ENCODE measurements at places on chromosomes 11 and 22.

GRCh38 chr11:119258180-119258579, 52.0 kb downstream of the CBL start:
- DNase-seq, result no peak

DNA sequence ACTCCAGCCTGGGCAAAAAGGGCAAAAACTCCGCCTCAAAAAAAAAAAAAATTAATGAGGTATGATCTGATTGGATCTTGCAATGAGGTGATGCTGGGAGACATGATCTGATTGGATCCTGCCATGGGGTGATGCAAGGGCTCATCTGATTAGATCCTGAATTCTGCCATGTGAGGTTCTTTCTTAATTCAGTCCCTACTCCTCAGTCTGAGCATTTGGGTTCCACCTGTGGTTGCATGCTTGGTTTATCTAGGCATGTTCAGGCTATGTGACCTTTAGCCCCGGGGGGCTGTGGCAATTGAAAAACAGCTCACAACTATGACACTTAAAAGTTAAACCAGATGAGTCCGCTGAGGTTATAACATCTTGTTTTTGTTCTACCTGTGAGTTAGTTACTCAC, 4.8 kb upstream of the TRIM6 start:
- no peak for DNase-seq

- no peak for DNase-seq
Measured at GRCh38 chr22:43528601-43529360, 117.0 kb downstream of the MPPED1 start.

GRCh38 chr11:12211331-12212065, 101.1 kb downstream of the MICAL2 start:
- DNase-seq, result no peak

- DNase-seq, result no peak
Measured at GRCh38 chr11:7559398-7560283, 45.8 kb downstream of the PPFIBP2 start.

DNA sequence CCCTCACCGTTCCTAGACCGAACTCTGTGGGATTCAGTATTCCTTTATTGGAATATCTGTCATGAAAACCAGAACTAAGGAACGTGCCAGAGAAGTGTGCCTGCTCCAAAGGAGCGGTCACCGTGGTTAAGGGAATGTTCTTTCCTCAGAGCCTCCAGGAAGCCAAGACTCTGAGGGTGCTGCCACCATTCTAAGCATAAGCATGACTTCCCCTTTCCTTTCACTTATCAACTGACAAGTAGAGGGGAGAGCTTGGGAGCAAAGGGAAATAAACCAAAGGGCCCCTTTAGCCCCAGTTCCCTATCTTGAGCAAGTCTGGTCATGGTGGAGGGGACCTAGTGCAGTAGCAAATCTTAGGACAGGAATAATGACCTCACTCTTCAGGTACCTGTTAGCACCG, 26.8 kb downstream of the CTR9 start:
- DNase-seq, result no peak

DNA sequence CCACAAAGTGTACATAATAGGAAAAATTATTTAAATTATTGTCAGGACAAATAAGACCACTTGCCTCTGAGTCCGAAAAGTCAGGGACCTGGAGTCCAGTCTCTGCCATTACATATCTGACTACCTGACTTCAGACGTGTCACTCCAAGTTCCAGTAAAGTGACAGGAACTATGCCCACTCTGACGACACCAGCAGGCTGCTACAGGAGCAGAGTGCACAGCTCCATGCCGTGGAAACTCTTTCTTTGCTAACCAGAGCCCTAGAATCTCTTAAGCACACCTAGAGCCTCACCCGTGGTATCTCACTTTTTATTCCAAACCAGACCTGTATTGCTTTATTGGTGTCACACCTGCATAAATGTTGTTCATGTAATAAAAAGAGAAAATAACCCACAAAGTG, 93.7 kb downstream of the PLEKHA7 start:
- DNase-seq, result no peak

DNA sequence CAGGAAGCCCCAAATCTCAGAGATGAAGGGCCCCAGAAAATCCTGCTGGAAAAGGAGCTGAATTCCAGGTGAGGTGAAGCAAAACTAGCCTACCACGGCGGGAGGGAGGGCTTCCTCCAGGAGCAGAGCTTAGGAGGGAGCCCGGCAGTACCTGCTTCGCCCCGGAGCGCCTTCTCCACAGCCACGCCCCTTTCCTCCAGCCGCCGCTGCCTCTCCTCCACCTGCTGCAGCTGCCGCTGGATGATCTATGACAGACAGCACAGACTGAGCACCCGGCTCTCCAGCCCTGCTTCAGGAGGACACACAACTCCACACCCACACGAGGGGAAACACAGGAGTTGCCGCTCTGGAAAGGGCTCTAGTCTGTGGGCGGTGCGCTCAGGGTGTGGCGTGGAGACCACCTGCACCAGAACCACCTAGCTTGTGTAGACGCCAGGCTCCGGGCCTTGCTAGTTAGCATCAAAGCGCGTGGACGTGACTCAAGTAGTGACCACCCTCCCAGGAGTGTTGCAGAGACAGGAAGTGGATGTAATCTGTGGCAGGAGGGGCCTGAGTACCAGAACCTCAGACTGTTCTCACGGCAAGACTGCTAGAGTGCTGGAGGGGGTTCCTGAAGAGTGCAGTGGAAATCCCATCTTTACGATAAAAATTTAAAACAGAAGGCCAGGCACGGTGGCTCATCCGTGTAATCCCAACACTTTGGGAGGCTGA, 34.6 kb upstream of the BID start:
- DNase-seq, result no peak

DNA sequence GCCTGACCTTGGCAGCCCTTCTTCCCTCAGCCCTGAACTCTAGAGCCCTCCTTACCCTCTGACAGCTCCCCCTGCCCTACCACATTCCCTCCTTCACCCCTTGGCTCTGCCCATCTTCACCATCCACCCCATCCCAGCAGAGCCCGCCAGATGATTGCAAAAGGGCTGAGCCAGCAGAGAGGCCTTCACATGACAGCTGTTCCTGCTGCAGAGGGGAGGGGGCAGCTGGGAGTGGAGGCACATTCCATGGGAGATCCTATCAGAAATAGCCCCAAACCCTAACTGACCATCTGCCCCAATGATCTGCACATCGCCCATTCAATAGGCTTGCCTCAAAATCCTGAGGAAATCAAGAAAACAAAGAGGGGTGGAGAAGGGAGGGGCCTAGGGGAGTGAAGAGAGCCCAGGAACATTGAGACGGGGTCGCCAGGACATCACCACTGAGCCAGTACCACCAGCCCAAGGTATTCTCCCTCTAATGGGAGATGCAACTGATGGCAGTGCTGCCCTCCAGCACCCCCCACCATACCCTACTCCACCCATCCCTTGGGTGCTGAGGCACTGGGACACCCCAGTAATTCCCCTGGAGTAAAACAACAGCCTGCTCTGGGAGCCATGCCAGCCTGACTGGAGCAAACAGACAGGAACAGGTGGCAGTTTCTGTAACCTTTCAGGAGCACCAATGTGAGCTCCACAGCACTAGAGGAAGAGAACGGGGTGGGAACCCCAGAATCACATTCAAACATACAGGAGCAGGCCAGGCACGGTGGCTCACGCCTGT, 8.0 kb upstream of the AHNAK start:
- no peak for DNase-seq

DNA sequence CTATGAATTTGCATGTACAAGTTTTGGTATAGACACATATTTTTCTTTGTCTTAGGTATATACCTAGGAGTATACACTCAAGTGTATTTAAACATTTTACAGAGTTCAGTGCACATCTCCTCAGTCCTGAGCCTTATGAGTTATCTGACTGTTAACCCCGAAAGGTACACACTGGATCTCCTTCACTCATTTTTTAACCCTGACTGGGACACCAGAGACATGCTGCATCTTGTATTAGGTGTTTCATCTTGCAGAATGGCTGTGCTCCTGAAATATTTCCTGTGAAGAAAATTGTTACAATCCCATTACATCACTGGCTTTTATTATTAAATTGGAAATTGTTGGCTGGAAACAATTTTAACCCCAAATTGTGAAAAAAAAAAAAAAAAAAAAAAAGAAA, 15.3 kb downstream of the PARVA start:
- no peak for DNase-seq

GRCh38 chr11:67277231-67277961, 11.1 kb downstream of the GRK2 start:
- peak; percentile 79 for DNase-seq

DNA sequence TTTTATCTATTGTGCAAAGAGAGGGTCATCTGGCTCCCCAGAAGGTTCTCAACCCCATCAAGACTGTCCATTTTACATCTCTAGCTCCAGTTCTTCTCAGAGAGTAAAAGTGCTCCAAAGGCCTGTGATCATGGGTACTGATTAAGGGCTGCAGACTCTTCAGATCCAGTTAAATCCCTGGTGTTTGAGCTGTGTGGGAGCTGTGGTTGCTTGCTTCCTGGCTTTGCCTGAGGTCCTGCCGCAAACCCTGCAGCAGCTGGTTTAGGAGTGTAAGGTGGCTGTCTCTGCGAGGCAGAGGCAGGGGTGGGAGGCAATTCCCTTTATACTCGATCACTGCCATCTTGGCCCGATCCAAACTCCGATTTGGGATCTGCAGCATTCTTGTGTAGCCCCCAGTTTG, 1.2 kb downstream of the MRPL17 start:
- DNase-seq, result no peak

- DNase-seq, result no peak
Measured at GRCh38 chr22:39815932-39816331, 77.6 kb downstream of the ENTHD1 start.

DNA sequence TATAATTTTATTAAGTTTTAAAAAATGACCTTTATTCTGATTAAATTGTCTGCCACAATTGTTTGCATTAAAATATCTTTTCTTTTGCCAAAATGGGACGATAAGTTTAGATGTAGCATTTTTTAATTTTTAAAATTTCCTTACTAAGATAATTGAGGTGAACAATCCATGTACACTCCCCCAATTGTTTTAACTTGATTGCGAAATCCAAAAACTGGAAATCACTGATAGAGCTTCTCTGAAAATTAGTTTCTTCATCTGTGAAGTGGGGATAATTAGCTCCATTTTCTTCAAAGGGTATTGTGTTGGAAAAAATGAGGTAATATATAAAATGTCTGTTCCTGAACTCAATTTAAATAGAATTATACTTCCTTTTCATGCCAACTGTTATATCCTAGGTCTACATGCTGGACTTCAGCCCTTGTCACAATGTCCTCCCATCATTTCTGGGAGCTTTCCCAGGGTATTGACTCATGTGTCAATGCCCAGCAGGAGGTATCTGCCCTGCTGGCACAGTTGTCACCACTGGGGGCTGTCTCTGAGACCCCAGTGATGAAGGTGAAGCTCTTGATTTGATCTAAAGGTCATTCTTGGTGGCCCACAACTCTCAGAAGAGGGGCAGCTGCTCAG, 28.7 kb upstream of the NAV2 start:
- DNase-seq, result no peak

DNA sequence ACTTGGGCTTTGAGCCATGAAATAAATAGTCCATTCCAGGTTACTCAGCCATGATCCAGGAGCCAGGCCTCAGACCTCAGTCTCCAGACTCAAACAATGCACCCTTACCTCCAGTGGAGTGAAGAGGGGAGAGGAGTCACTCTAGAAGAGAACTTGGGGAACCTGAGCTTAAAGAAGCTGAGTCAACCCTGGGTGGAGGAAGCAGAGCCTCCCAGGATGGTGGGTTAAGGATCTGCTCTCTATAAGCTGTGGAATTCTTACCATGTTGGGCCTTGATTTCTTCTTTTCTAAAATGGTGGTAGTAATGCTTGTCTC, 113.2 kb downstream of the NECTIN1 start:
- no peak for DNase-seq

GRCh38 chr11:121282386-121282785, 10.2 kb upstream of the SC5D start:
- no peak for DNase-seq

DNA sequence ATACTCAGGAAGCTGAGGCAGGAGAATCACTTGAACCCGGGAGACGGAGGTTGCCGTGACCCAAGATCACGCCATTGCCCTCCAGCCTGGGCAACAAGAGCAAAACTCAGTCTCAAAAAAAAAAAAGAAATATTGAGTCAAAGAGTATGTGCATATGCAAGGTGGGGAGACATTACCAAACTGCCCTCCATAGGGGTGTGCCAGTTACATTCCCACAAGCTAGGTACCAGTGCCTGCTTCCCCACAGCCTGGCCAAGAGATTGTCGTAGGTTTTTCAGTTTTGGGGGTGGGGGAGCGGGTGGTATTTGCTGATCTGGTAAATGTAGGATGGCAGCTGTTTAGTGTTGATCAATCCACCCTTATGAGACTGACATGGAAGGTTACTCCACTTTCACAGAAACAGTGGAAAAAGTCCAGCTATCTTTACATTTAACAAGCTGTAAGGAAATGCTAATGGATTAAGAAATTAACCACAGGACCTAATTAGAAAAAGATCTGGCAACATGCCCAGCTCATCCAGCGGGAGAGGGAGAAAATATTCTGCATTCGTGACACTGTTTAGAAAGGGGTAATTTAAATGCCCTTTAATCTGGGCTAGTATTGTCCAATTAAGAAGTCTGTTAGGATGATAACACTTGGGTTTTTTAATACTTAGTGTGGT, 89.4 kb downstream of the PACS1 start:
- no peak for DNase-seq

- no peak for DNase-seq
Measured at GRCh38 chr11:12845739-12846358, 163.3 kb upstream of the RASSF10 start.

GRCh38 chr22:49970528-49971231, 10.1 kb downstream of the PIM3 start:
- peak; percentile 91 for DNase-seq

- peak; percentile 25 for DNase-seq
Measured at GRCh38 chr22:19872779-19873137, 18.1 kb upstream of the GNB1L start.

DNA sequence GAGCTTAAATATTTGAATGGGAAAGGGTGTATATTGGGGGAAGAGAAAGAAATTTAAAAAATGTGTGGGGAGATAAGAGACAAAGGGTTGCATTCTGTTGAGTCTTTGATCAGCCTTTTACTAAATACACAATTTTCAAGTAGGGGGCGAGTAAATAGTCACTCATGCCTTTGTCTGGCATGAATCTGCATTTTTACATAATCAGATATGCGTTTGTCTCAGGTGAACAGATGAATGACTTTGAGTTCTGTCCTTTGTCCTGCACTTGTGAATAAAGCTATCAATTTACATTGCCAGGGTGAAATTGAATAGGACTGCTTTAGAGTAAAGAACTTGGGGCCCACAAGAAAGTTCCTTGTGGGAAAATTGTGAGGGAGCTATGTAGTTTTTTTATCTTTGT, 523.6 kb upstream of the LUZP2 start:
- DNase-seq, result no peak

DNA sequence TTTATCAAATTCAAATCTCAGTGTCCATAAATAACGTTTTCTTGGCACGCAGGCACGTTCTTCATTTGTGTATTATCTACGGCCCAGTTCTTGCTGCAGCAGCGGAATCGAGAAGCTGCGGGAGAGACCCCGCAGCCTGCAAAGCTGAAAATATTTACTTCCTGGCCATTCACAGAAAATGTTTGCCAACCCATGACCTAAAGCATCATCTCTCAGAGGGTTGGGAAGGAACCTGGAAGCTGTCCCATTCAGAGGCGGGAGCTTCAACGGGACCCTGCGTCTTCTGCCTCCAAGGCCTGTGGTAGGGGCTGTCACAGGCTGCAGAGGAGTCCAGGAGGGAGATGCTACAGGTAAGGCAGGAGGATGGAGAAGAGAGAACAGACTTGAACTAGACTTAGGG, 319.2 kb downstream of the MN1 start:
- no peak for DNase-seq

- no peak for DNase-seq
Measured at GRCh38 chr11:11841116-11841722, 553 bp upstream of the USP47 start.

- DNase-seq, result no peak
Measured at GRCh38 chr22:37400719-37401118, 26.6 kb downstream of the ELFN2 start.

Measured in activated CD4-positive, CD25-positive, alpha-beta regulatory T cell treated with anti-CD3 and anti-CD28 coated beads, Interleukin-2, amount 50 U/mL, for 72 hours (primary cell).